ENCODE measurements at places on chromosomes 7 and 10. TPM values are rescaled to one million over a fixed set of nuclear protein-coding genes. Genes with fewer than 3 reads are reported as not detected.

DNA sequence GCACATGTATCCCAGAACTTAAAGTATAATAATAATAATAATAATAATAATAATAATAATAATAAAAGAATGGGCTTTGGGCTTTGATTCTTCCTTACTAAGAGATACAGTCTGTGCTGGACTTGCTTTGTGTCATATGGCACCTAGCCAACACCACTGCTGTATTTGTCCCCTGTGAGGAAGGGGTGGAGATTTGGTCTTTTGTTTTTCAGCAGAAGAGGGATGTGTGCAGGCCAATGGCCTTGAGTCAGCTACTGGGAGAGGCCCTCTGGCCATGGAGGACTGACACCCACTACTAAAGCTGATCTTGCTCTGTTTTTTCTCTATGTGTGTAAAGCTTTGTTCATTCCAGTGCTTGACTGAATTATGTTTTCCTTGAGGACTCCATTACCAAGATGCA is 573.0 kb upstream of the PCDH15 start:
- no peak for DNase-seq

DNA sequence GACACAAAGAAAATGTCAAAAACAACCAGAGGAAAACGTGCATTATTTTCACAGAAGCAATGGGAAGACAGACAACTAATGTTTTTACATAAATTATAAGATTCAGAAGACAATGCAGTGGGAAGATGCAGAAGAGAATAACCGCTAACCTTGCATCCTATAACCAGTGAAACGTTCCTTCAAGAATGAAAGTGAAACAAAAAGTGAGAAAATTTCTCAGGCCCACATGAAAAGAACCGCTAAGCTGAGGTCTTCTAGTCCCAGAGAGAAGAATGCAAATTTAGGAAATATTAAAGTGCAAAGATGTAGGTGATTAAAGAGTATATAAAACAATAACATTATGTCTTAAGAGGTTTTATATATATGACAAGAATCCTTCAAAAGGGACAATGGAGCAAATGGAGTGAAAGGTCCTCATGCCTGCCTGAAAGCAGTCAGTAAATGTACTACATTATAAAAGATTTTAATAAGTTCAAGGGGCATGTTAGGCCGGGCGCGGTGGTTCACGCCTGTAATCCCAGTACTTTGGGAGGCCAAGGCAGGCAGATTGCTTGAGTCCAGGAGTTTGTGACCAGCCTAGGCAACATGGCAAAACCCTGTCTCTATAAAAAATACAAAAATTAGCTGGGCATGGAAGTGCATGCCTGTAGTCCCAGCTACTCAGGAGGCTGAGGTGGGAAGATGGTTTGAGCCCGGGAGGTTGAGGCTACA is 43.1 kb upstream of the DDC start:
- DNase-seq, result no peak

DNA sequence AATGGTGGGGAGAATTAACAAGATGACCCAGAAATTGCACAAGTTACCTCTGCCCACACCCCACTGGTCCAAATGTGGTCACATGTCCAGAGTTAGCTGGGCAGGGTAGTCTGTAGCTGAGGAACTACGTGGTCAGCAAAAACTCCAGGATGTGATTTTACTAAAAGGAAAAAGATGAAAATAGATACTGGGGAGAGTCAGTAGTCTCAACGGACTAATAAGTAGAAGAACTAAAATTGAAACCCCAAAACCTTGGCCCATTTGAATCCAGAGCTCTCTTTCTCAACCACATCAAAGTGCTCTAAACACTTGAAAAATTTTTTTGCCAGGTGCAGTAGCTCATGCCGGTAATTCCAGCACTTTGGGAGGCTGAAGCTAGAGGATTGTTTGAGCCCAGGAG is 146.3 kb downstream of the SKIDA1 start:
- DNase-seq, result no peak

DNA sequence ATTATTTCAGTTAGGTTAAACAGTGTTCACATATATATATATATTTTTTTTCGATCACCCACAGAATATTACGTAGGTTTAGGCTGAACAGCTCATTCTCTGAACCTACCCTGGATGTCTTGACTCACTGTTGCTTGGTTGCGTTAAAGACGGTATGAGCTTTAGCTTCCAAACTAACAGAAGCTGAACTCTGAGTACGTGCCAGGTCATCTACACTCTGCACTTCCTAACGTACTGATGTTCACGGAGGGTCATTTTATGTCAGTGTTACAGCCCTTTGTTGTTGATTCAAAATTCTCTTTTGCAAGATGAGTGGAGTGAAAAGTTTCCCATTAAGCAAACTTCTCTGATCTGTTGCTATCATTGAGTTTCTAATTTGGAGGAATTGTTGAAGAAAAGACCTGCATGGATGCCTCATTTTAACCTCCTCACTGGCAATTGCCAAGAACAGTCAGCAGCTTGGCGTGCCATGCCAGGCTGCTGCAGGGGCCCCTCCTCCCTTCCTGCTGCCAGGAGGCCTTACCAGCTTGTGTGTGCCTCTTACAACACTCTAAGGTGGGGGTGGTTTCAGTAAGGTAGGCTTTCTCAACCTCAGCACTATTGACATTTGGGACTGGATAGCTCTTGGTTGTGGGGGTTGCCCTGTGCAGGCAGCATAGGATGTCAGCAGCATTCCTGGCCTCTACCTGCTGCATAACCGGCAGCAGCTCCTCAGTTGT is 44.3 kb downstream of the INSYN2A start:
- DNase-seq, result no peak

DNA sequence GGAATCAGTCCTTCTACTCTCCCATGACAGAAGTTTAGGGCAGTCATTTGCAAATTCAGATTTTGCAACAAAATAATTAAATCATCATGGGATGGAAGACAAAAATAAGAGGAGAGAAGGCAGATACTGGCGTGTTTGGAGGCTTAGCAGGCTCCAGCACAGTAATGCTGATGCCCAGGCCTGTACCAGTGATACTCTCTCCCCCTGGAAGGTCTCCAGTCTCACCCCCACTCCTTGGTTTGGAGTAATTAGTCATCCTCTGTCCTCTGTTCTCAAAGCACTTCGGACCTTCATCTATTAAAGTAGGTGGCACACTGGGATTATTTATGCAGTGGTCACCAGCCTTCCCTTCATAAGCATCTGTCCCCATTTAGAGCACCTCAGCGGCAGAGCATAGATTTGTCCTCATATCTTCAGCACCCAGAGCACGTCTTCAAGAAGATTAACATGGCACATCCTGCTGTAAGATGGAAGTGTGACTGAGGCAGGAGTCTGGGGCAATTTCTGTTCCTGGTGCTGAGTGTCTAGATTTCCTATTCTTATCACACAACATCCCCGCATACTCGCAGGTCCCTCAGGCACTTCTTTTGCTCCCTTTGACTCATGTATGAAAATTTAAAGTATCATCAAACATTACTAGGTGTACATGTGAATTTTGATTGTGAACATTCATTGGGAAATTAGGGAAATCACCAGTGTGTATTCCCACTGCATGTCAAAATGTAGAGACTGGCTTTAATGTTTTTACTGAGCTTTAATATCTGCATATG is 31.3 kb upstream of the TRIL start:
- no peak for DNase-seq

- no peak for DNase-seq
Observed at GRCh38 chr10:97019213-97019844, 166.4 kb downstream of the SLIT1 start.

DNA sequence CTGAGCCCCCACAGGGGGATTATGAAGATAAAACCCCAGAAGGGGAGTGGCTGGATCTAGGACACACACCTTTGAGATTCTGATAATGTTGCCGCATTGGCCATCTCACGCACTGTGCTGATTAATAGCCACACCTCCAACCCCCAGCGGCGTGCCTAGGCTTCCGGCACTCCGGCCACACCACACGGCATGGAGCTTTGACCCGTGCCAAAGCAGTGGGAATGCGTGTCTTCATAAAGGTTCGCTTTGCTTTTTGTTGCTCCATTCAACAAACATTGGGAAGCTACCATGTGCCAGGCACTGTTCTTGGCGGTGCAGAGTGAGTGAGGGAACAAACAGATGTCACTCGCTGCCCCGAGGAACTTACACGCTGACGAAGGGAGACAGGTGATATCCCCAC is 117.6 kb downstream of the TCERG1L start:
- DNase-seq, result no peak

DNA sequence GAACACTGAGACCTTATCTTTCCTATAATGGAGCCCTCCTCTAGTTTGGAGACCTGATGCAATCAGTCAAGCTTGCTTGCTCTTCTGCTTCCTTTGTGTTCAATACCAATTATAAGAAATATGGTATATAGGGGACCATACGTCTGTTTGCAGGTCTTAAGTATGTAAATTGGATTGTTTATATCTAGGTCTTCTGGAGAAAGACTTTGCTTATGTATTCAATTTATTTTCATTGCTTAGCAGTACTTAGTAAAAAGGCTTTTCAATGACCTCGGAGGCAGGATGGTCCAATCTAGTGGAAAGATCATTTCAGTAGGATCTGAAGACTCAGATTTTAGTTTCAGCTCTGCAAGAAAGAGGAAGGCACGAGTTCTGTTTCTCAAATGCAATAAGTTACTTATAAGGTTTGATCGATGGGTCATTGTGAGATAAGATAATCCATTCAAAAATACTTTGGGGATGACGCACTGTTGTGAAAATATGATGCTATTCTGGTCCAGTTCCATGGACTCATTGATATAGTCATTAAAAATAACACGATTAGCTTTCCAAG is 571.6 kb downstream of the SH2D4B start:
- no peak for DNase-seq

DNA sequence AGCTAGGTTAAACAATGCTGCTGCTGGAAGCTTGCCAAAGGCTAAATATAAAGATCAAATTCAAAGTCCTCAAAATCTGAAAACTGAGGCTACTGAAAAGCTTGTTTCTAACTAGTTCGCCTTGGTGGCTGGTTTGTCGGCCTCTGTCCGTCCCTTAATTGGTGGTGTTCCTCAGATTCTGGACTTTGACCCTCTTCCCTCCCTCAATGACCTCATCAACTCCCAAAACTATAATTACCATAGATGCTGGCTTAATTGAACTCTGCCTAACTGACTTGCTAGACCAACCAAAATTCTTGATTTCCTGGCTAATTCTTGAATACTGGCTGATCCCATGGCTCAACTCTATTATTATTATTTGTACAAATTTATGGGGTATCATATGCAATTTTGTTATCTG is 15.6 kb downstream of the ARHGAP21 start:
- no peak for DNase-seq

DNA sequence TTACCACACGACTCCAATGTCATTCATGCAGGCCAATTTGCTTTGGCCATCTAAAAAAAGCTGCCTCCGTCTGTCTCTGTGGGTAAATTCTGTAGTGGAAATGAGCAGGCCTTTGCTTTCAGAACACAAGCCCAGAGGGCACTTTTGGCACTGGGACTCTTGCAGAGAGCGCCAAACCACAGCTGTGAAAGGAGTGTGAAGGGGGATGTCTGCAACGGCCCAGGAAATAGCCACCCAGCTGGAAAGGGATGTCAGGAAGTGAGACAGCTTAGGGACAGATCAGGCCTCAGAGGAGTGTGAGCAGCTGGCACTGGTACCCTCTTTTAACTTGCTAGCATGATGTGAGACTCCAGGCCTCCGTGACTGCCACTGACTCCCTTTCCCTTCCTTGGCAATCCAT is 152.4 kb downstream of the DKK1 start:
- peak; percentile 17 for DNase-seq

SEMA3D gene
- total RNA-seq, result 1.6 TPM

OR2A42 gene
- not detected for total RNA-seq

ITIH2 gene
- not detected for total RNA-seq

PHYH gene
- total RNA-seq, result 177 TPM

ADAM12 gene
- total RNA-seq, result 0.35 TPM

VDAC2 gene
- 470 TPM for total RNA-seq

RAPGEF5 gene
- 9.4 TPM for total RNA-seq

Measured in Right ventricle myocardium inferior (tissue), 1 donor.